AG10803 (cell line): ENCODE measurements at places on chromosomes 4 and X.

- no peak for DNase-seq
Observed at GRCh38 chr4:156197216-156197615, 243.6 kb upstream of the CTSO start.

- DNase-seq, result no peak
Observed at GRCh38 chr4:135934026-135934425, 1598.3 kb downstream of the PCDH18 start.

GRCh38 chr4:113840861-113841260 is 79.3 kb upstream of the CAMK2D start:
- no peak for DNase-seq

DNA sequence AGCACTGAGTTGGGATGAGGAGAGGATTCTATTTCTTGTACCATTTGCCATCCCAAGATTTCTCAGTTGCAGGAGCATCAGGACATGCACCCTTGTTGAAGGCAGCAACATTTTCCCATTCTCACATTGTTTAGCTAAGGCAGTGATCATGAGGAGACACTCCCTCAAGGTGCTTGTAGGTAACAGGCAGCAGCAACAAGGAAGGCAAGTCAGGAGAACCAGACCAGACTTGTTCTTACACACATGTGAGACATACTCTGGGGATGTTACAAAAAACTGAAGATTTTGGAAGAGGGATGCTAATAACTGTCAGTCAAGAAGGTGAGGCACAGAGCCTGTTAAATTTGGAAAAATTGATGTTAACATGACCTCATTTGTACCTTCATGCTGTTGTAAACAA is 15.5 kb upstream of the HPGDS start:
- no peak for DNase-seq

- peak; percentile 80 for DNase-seq
Observed at GRCh38 chr4:102620697-102621497, 119.7 kb downstream of the NFKB1 start.

DNA sequence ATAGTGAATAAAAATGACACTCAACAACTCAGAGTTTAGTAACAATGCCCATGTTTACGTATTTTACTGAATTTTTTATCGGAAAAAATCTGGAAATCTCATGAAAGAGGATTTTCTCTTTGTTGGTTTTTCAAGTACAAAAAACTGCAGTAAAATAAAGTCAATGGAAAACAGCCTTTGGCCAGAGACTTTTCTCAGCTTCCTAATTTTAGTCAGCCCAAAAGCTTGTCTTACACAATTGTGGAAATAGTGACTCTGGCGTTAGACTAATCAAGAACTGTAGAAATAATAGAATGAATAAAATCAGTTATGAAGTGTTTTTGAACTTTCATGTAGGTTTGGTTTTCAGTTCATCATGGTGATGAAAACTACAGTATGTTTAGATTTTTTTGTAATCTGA is 234.7 kb downstream of the DKK2 start:
- DNase-seq, result no peak

GRCh38 chr4:99852199-99852749 is 35.6 kb downstream of the DAPP1 start:
- no peak for DNase-seq

DNA sequence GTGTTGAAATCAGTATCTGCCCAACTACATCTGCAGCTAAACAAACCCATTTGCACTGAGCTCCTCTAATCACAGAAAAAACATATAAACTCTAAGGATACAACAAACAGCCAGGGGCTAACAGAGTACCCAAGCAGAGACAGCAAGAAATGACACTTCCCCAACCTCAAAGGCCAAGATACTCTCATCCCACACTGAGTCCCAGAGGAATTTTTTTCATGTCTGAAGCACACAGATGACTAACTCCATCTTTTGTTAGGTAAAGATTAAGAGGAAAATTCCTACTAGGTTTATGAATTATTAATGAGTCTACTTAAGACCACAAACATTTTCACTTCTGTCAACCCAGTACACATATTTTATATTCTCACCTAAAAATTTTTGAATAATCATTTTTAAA is 31.6 kb downstream of the SEPSECS start:
- no peak for DNase-seq

GRCh38 chr4:141912831-141913230 is 276.4 kb downstream of the IL15 start:
- no peak for DNase-seq

- DNase-seq, result no peak
Observed at GRCh38 chr4:78706302-78706701, 69.8 kb upstream of the BMP2K start.

GRCh38 chr4:125070861-125071260 is 243.9 kb upstream of the FAT4 start:
- no peak for DNase-seq

- peak; percentile 83 for DNase-seq
Observed at GRCh38 chrX:134542485-134542884, 82.5 kb downstream of the HPRT1 start.

DNA sequence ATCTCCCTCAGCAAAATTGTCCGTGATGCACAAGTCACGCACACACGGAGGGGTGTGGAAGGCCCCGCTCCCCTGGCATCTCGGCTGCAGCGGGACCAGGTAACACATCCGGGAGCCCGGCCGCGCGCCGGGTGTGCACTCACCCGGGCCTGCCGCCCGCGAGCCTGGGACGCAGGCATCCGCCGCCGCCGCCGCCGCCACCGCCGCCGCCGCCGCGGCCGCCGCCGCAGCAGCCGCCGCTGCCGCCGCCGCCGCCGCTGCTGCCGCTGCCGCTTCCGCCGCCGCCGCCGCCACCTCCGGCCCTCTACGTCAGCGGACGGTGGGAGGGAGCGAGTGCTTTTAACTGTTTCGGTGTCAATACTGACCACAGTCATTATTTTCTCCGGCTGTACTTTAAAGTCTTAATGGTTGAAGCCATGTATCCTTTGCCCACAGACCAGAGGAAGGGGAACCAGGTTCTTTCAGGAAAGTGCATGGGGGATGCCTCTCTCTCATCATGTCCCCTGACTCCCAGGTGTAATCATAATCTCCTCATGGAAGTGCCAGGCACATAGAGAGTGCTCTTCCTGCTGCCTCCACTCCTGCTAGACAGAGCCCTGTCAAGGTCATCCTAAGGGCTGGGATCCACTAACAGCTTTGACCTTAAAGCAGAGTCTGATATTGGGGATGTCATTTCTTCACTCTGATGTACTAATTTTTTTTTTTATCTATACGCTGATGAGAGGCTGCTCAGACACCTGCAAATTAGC is 38.0 kb downstream of the MAGEE2 start:
- peak; percentile 15 for DNase-seq

DNA sequence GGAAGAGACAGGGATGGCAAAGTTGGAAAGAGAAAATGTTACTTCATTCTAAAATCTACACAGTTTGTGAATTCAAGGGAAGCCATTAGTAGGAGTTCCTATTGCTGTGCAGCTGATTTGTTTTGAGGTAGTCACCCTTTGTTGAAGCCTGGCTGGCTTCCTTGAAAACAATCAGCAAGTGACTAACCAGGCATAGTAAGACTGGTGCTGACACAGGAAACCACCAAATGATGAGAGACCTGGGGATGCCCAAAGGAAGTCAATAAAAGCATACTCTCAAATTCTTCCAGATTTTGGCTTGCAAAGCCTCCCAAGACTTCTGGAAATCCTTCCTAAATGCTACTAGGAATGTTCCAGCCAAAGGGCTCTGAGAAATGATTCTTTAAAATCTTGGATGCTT is 23.9 kb upstream of the PRDM8 start:
- peak; percentile 85 for DNase-seq

GRCh38 chr4:54139332-54139731 is 39.4 kb downstream of the GSX2 start:
- DNase-seq, result no peak

DNA sequence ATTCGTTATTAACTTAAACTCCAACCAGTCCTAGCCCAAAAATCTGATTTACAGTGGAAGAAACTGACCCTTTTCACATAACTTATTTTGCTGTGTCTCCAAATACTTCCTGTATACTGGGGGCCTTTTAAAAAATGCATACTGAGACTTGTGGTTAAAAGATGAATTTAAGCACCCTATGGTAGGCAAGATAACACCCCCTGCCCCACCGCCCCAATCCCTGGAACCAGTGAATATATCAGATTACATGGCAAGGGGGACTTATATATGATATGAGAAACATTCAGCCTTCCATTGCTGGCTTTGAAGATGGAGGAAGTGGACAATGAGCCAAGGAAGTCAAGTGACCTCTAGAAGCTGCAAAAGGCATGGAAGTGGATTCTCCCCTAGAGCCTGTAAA is 3.1 kb upstream of the CLCN3 start:
- no peak for DNase-seq

GRCh38 chr4:107683873-107684272 is 36.2 kb downstream of the PAPSS1 start:
- no peak for DNase-seq

DNA sequence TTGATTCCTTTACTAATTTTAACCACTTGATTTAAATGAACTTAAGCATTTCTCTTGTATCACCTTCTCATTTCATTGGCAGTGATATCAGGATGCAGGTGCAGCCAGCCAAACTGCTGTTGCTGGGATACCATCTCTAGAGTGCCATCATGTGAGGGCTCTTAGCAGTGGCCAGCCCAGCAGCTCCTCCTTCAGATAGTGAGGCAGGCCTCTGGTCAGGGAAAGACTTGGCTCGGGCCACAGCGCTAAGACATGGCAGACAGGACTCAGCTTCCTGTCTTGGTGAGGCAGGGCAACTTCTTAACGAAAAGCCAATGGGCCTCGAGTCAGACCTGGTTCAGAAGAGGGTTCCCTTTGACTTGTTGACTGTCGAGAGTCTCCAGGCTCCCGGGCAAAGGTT is 50.0 kb downstream of the NOP14 start:
- no peak for DNase-seq

- DNase-seq, result no peak
Observed at GRCh38 chrX:135324463-135324862, 15.2 kb downstream of the ETDC start.

DNA sequence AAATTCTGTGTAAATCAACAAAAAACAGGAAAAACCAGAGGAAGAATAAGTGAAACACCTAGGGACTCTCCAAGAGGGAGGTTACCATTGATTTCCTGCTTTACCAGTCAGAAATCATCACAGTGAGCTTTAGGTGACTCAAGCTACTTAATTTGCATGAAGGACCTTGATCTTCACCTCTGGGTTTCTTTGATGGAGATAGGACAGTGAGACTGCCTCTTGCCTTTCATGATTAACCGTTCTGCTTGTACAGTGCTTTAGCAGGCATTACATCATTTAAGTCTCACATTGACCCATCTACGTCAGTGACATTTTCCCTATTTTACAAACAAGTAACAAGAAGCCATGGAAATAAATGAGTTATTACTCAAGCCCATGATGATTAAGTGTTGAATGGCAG is 3.4 kb upstream of the GK start:
- DNase-seq, result no peak

DNA sequence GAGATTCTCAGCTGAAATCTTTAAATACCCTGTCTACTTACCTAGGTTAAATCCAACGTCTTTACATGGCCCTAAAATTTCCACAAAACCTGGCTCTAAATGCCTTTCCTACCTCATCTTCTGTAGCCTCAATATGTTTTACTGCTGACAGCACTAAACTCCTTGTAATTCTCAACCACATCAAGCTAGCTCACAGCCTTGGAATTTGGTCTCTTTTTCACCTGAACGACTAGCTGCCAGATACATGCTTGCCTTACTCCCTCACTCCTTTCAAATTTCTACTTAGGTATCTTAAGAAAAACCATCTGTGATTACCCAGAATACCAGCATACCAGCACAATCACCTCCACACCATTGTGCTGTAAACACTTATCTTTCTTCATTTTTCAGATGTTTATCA is 635.6 kb upstream of the PCDH10 start:
- DNase-seq, result no peak

DNA sequence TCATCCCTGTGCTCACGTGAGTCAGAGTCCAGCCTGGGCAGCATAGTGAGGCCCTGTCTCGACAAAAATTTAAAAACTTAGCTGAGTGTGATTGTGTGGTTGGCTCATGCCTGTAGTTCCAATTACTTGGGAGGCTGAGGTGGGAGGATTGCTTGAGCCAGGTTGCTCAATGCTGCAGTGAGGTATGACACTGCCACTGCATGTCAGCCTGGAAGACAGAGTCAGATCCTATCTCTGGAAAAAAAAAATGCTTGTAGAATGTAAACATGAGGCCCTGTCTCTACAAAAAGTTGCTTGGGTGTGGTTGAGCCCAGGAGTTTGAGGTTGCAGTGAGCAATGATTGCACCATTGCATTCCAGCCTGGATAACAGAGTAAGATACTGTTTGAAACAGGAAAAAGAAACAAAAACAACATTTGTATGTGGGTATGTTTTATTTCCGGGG is 11.3 kb upstream of the YTHDC1 start:
- DNase-seq, result peak; percentile 98

GRCh38 chr4:52372269-52372668 is 286.8 kb downstream of the USP46 start:
- no peak for DNase-seq

DNA sequence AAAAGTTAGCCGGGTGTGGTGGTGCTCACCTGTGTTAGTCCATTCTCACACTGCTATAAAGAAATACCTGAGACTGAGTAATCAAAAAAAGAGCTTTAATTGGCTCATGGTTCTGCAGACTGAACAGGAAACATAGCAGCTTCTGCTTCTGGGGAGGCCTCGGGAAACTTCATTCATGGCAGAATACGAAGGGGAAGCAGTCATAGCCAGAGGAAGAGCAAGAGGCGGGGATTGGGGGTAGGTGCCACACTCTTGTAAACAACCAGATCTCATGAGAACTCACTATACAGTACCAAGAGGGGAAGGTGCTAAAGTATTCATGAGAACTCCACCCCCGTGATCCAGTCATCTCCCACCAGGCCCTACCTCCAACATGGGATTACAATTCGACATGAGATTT is 64.1 kb downstream of the BEND4 start:
- no peak for DNase-seq

DNA sequence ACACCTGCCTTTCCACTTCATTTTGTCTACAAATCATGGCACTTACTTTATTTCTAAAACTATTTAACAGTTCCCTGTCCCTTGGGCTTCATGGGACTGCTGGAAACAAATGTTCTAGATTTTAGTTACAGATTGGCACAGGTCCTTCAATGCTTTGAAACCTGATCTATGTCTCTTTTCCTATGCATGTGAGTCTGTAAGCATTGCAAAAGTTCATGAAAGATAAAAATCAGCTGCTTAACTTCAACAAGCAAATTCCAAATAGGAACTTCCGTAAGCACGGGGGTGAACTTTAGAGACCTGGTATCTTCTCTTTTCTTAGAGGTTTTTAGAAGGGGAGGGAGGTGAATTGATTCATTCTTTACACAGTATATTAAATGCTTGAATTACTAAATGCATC is 9.5 kb downstream of the LGI2 start:
- no peak for DNase-seq

GRCh38 chr4:98204236-98204553 is 57.0 kb upstream of the RAP1GDS1 start:
- DNase-seq, result no peak

- DNase-seq, result peak; percentile 6
Observed at GRCh38 chr4:65007841-65008439, 598.7 kb upstream of the TECRL start.

GRCh38 chr4:25925486-25926201 is 11.6 kb downstream of the SMIM20 start:
- peak; percentile 41 for DNase-seq

DNA sequence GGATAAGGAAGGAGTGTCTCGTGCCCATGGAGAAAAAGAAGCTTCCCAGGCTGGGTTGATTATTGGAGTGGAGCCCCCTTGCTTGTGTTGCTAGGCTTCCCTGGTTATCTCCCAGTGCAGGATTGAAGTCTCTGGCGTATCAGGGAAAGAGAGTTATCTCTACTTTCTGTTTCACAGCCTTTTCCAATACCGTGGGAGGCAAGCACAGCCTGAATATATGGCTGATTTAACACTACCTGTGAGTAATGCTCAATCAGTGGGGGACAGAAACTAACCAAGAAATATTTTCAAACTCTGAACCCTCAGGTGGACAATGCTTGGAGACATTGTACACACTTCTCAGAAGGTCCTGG is 65.2 kb downstream of the SERPINA7 start:
- no peak for DNase-seq
